ENCODE measurements at places on chromosomes 5 and 9.

GRCh38 chr5:67648201-67648671 is 451.6 kb upstream of the CD180 start:
- no peak for DNase-seq

- no peak for DNase-seq
Observed at GRCh38 chr9:33434317-33435105, 12.9 kb downstream of the AQP3 start.

GRCh38 chr9:36092509-36093215 is 43.9 kb upstream of the GLIPR2 start:
- no peak for DNase-seq

DNA sequence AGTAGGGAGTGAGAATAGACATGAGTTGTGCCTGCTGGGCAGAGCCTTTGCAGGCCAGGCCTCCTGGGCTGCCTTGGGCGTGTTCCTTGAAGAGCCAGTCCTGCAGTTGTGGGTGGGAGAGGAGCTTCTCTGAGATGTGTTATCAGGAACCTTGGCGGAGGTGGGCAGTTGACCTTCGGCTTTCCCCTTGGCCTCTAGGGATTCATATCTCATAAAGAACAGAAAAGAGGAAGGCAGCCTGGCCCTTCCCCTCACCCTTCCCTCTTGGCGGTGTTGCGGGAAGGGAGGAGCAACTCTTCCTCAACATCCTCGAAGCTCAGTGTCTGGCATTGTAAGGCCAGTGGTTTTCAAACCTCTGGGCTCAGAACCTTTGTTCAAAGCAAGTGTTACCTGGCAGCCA is 59.2 kb downstream of the DAPK1 start:
- no peak for DNase-seq

Data from NCI-H1417 treated with DMSO at 0.1 percent for 48 hours (cell line).